ENCODE measurements at places on chromosomes 5 and 9.
A peak's percentile ranks its signal among the peaks of the same experiment; 100 is the strongest.

DNA sequence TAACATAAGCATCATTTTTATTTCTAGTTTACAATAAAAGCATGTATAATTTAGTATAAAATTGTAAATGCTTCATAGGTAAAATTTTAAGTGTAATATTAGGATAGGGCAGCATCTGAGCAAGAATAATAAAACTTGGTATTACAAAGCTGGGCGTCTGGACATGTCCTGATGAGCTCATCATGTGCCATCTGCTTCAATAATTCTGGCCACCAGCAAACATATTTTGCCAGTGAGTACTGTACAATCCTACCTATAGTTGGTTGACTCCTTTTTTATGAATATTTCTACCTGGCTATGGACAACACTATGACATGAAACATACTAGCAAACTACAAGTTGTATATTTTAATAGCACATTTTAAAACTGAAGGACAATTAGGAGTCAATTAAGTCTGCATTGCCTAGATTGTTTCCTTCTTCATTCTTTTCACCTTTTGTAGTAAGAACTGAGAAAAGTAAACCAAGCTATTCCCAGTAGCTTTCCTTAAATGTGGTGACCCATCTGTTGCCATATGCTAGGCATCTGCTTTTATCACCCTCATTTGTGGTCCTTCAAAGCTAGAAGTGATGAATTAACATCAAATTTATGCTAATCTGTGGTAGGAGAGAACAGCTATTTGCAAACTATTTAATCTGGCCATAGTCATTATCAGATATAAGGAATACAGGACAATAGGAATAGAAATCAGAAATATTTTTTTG is 23.4 kb downstream of the LURAP1L start:
- DNase-seq: no peak

GRCh38 chr5:149837680-149838269 is 106.8 kb downstream of the PDE6A start:
- DNase-seq: no peak

DNA sequence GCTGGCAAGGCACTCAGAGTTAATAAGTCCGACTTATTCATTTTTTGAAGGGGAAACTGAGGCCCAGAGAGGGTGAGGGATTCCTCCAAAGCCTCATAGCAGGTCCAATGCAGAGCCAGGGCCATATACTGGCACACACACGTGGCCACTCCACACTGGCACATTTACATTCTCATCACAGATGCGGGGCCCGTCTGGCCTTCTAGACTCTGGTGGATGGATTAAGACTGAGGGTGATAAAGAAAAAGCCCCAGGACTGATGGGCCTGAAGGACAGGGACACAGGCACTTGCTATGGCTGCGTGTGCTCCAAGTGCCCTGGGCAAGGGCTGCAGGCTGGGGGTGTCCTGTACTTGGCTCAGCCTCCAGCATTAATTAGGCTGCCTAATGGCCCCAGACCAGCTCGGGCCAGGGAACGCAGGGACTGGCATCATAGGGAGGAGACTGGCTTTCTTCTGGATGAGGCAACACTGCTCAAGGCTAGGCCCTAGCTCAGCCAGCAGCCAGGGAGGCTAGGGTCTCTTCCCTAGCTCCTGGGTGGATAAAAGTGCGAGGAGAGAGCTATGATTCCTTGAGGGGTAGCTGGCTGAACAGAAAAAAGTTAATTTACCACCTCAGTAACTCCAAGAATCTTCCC is 28.5 kb upstream of the CSF1R start:
- DNase-seq: no peak

DNA sequence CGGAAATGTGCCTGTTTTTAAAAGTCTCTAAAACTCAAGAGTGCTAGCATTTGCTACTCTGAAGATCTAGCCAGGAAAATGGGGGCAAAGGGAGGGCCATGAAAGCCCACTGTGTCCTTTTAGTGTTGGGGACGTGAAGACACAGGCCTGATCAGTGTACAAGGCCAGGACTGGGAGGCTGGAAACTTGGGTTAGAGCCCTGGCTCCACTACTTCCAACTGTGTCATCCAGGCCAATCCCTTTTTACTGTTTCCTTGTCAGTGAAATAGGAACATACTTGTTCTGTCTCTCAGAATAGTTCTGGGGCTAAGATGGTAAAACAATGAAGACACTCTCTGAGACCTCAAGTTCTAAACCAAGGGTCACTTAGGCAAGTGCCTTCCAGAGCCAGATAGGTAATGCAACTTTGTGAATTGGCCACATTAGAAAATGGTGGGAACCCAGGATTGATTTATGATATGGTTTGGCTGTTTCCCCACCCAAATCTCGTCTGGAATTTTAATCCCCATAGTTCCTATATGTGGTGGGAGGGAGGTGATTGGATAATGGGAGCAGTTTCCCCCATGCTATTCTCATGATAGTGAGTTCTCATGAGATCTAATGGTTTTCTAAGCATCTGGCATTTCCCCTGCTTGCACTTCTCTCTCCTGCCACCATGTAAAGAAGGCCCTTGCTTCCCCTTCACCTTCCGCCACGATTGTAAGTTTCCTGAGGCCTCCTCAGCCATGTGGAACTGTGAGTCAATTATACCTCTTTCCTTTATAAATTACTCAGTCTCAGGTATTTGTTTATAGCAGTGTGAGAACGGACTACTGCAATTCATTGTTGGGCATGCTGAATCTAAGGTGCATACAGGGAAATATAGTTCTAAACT is 30.4 kb upstream of the B4GALT1 start:
- no peak for DNase-seq

DNA sequence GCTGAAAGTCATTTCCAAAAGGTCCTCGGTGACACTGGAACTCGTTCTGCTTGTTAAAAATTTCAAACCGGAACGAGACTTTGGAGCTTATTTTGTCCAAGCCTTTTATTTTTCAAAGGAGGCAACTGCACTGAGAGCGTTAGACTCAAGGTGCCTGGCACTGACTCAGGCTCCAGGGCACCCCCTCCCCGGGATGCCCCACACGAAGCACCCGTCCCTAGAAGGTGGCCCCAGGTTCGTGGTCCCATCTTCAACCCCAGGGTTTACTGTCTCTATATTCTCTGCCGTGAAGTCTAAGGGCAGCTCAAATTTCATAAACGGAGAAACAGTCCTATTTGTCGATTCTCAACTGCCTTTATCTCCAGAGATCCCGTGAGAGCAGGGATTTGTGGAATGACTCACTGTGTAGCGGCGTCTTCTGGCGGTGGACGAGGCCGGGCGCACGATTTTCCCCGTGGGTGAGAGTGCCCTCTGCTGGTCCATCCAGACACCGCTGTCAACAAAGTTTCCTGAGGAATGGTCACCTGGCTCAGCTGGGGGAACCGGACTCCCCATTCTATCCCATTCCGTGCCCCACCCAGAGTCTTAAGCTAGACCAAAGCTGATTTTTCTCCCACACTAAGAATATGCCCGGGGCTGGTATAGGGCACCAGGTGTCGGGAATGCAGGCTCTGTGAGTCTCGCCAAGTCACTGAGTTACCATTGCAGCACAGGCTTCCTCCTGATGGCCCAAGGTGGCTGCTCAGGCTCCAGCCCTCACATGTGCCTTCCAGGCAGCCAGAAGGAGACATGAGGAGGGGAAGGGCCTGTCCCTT is 27.1 kb upstream of the SLC6A19 start:
- peak; percentile 41 for DNase-seq

- no peak for DNase-seq
Measured at GRCh38 chr9:99870126-99870525, 36.3 kb upstream of the STX17 start.

DNA sequence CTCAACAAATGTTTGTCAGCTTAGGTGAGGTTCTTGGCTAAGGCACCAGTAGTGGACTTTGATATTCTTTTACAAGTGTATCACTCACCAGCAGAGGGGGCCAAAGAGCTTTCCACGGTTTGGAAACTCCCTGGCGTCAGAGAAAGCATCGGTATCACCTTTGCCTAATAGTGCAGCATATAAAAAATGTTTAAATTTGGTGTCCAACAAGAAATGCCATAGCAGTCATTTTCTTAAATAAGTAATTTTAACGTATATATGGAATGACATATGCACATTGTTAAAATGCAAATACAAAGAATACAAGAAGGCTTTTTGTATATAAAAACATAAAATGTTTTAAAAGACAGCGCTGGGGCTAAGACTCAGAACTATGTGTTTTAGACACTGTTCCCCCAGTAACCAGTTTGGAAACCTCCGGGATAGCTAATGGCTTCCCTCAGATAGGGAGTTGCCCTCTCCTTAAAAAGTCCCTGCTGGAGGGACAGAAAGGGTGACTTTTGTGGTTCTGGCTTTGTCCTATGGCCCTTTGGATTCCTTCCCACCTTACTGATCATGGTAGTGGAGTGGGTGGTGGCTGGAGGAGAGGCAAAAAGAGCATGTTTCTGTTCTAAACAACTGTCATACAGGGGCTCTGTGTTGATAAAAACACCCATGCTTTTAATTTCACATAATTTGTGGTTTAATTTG is 124.6 kb downstream of the GPBP1 start:
- peak; percentile 92 for DNase-seq

DNA sequence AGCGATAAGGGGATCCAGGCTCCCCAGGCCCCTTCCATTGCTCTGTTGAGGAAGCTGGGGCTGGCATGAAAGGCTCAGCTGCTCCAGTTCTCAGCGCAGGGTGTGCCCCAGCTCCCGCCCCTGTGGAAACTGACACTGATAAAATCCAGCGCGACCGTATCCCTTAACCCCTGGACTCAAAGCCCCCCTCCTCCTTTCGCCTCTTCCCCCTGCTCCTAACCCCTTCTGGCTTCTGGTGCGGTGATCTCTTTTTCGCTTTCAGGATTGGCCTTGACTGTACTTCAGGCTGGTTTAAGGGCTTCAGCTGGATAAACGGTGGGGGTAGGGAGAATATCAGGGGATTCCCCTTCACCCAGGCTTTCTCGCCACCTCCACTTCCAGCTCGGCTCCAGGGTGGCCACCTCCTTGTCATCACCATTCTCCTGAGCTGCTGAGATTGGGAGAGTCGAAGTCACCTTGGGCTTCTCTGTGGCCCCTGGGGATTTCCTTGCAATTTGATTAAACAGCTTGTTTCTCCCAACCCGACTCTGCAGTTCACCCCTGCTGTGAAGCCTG is 843 bp downstream of the BSPRY start:
- no peak for DNase-seq

GRCh38 chr9:32431940-32432555 is 47.6 kb downstream of the ACO1 start:
- DNase-seq: peak; percentile 25

- no peak for DNase-seq
Measured at GRCh38 chr5:88713818-88714217, 169.2 kb downstream of the MEF2C start.

All from activated CD4-positive, alpha-beta T cell treated with anti-CD3 and anti-CD28 coated beads, Interleukin-2, amount 10 ng/mL, durations not matched to agents 7 days and 5 days (primary cell).